ENCODE measurements at places on chromosomes 16 and 17. TPM values are rescaled to one million over a fixed set of nuclear protein-coding genes. Genes with fewer than 3 reads are reported as not detected.

DNA sequence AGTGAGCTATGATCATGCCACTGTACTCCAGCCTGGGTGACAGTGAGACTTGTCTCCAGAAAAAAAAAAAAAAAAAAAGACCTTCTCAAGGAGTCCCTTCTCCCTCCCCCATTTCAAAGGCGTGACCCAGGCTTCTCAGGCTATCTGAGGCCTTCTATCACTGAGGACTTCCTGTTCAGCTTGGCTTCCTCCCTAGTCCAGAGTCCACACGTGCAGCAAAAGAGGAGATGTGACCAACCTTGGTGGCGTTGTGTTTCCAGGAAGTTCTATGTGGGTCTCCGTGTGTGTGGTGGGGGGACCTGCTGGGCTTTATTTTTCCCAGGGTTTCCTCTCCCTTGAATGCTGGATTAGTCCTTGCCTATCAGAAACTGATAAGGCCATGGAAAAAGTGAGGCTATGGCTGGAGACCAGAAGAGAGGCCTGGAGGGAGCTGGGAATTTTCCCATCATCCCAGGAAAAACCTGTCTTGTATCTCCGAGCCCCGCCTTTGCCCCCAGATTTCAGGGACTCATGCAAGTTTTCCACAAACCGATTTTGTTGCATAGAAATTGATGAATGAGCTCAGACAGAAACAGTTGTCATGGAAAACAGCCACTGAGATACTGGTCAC lies 148.1 kb downstream of the SALL1 start:
- no peak for DNase-seq

DNA sequence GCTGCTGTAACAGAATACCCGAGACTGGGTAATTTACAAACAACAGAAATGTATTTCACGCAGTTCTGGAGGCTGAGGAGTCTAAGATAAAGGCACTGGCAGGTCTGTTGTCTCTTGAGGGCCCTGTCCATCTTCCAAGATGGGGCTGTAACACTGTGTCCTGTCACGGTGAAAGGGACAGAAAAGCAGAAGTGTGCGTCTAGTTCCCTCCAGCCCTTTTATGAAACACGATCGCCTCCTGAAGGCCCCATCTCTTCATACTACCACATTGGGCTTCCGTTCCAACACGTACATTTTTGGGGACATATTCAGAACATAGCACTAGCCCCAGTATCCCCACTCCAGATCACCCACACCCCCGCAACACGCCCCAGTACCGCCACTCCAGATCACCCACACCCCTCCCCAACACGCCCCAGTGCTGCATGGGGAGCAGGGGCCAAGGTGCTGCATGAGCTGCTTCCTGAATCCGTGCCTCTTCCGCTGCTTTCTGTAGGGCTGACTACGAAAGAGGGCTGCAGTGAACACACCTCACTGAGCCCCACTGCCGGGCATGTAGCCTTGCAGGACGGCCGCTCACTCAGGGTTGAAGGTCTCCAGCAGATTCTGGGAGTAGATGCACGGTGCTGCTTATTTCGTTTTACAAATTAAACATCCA lies 91.9 kb downstream of the RPTOR start:
- DNase-seq = no peak

The CCL16 gene
- total RNA-seq = not detected

- DNase-seq = no peak
Observed at GRCh38 chr16:73542885-73543284, 495.0 kb upstream of the ZFHX3 start.

The KRTAP4-3 gene
- total RNA-seq = not detected

DNA sequence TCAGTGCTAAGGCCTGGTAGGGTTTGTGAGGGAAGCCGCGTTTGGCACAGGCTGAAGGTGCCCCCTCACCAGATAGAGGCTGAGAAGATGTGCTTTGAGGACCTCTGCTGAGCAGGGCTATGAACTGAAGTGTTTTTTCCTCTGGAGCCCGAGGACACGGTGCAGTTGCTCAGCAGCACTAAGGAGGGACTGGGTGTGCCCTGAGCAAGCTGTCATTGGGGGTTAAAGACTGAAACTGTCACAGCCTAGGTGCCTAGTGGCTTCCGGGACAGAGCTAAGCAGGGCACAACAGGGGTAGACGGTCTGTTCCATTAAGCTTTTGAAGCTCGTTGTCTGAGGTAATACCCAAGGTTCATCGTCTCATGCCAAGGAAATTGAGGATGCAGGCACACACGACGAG lies 24.8 kb upstream of the ASGR2 start:
- DNase-seq = no peak

GRCh38 chr17:13743906-13744305 lies 142.2 kb upstream of the HS3ST3A1 start:
- DNase-seq = peak; percentile 78

The RPS15A gene
- 3,748 TPM for total RNA-seq

DNA sequence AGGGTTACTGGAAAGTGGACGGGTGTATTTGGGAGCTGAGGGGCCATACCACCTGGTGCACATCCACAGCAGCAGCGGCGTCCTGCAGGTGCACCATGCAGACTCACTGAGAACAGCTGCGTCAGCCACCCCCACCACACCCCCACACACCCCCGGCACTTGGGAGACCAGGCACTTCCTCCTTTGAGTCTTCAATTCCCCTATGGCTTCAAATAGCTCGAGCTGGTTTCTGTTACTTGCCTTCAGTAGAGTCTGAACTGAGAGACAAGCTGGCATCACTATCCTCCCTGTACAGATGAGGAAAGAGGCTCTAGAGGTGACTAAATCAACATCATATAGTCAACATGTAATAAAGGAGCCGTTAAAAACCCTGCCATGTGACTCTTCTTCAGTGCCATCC lies 15.4 kb downstream of the CUEDC1 start:
- DNase-seq = no peak

DNA sequence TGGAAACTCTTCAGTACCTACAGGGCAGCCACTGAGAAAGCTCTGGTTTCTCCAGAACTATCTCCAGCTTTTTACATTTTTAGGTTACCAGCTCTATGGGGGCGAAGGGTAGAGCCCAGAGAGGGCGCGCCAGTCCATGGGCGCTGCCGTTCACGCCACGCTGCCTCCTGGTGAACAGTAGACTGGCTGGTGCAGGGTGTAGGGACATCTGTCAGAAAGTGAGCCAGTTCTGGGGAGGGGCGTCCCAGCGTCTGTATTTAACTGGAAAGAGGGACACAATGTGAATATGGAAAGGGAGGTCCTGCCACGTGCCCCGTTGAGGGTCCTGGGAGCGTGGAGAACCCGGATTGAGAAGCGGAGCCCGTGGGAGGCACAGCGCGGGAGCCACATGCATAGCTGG lies 16.4 kb upstream of the CLEC18A start:
- no peak for DNase-seq

The CCL4 gene
- total RNA-seq = not detected

- no peak for DNase-seq
Observed at GRCh38 chr17:67666710-67667109, 51.0 kb upstream of the NOL11 start.

DNA sequence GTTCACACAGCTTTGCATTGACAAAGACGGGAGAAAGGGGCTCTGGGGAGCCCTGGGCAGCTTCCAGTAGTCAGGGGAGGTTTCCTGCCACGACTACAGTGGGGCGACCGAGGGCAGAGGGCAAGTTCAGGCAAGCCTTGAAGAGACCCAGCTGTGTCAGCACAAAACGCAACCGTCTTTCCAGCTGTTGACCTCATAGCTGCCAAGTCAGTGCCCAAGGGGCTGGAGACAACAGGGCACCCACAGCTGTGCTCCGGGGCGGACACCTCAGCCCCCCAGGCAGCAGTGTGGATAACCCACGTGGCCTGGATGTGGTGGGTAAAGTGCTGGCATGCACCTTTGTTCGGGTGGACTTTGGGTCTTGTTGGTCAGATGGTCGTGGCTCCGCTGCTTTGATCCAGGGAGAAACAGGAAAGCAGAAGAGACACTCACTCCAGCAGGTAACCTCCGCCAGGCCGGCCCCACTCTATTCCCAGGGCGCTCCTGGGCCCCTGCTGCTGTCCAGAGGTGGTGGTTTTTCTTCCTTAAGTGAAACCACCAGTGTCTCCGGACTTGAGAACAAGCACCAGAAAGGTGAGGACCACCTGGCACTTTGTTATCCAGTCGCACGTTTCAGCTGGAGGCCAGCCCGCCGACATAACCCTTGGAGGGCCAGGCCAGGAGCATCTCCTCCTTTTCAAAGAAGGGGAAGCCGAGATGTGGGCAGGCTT lies 17.6 kb upstream of the CBX2 start:
- DNase-seq = peak; percentile 42

Measured in bronchial epithelial cell (primary cell).